Cortex of kidney (tissue), 1 donor: ENCODE measurements at places on chromosomes 11 and 22.

DNA sequence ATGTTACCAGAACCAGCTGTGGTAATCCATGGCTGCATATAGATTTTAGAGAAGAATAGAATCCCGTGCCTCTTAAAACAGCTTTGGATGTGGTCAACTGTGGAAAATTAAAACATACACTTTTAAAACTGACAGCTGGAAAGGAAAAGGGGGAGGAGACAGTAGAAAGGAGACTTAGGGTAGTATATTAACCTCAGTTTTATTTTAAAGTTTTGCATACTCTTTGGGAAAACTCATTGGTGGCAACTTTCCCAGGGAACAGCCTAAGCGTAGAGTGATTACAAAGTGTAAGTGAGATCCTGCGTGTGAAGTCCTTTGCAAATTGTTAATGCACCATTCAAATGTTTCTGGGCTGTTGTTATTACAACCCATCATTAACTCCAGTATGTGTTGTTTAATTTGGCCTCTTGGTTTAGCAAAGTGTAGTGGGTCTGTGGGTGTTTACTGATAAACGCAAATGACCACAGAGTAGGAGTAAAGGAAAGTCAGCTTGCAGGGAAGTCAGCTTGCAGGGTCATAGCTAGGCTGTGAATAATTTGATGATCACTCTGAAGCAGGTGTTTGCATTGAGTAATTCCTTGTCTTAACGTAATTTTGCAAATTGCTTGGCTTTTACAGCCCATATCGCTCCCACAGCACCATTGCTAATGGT is 88.0 kb upstream of the DBX1 start:
- DNase-seq: no peak

DNA sequence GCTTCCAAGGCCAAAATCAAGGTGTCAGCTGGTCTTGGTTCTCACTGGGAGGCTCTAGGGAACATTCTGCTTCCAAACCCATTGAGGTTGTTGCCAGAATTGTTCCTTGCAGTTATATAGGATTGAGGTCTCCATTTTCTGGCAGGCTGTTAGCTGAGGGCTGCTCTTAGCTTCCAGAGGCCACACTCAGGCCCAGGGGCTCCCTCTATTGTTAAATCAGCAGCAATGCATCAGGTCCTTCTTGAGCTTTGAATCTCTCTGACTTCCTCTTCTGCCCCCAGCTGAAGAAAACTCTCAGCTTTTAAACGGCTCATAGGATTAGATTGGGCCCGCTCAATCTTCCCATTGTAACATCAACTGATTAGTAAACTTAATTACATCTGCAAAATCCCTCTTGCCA is 39.3 kb upstream of the BSX start:
- DNase-seq: no peak

DNA sequence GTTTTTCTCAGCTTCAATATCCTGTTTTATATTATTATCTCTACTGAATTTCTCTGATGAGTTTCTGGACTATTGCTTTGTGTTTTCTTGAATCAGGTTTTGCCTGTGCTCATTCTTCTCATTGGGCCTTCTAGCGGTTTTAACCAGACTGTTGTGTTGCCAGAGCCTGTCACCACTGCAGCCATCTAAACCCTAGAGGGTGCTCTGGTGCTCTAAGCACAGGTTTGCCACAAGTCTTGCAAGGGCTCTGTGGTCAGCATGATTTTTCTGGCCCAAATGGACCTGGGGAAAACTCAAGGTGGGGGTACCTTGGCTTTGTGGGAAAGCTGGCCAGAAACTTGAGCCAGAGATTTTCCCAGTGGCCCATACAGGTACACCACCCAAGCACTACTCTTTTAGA is 52.4 kb upstream of the TYR start:
- DNase-seq: no peak

DNA sequence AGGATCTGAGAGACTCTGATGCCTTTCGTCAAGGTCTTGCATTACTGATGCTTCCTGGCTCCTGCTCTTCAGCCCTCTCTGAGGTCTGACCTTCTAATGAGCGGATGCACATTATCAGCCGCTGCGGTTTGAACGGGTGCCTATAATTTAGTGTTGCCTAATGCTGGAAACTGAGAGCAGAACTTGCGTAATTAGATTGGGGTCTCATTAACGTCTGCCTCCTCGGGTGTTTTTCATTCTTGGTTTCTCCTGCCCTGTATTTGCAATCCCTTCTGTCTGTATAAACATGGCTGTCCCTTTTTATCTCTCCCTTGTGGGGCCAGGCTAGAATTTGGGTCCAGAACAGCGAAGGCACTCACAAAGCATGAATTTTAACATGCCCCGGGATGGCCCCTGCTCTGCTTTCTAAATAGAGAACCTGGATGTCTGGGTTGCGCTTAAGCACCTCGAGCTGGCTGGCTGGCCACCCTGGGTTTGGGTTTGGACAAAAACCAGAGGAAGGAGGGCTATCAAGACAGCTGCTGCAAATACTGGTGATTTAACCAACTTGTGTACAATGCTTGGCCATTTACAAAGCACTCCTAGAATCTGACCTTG is 118.6 kb downstream of the TIMP3 start:
- no peak for DNase-seq

DNA sequence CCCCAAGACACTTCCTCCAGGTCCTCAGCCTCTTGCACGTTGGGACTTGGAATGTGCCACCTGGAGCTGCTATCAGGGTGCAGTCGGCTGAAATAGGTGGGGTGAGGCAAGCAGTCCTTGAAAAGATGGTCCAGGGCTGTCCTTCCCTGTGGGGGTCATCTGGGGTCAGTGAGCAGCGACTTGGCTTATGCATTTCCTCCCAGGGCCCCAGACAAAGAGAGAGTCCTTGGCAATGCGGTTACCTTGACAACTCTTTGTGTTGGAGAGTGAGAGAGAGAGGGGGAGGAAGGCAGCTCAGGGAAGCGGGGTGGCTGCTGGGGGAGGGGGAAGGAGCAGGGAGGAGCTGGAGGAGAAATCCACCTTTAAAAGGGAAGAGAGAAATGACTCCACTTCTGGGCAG is 93.8 kb downstream of the MIAT start:
- no peak for DNase-seq
